ENCODE measurements at places on chromosomes 2 and 18.

DNA sequence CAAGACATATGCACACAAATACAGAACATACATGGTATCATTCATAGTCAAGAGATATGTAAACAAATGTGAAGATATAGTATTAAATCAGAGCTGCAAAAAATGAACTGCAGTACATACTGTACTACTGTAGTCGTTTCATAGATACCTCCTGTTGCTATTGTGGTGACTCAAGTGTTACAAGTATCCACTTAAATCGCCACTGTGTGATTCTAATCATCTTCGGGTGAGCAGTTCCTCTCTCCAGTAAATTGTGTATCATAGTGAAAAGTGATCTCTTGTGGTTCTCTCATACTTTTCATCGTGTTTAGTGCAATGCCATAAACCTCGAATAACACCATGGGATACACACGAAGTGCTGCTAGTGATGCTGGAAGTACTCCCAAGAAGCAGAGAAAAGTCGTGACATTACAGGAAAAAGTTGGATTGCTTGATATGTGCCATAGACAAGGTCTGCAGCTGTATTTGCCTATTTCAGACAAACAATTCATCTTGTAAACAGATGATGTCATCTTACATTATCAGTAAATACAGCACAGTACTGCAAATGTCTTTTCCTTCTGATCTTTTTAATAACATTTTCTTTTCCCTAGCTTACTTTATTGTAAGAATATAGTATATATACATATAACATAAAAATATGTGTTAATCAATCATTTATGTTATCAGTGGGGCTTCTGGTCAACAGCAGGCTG, 222.2 kb downstream of the BCL11A start:
- DNase-seq = no peak

DNA sequence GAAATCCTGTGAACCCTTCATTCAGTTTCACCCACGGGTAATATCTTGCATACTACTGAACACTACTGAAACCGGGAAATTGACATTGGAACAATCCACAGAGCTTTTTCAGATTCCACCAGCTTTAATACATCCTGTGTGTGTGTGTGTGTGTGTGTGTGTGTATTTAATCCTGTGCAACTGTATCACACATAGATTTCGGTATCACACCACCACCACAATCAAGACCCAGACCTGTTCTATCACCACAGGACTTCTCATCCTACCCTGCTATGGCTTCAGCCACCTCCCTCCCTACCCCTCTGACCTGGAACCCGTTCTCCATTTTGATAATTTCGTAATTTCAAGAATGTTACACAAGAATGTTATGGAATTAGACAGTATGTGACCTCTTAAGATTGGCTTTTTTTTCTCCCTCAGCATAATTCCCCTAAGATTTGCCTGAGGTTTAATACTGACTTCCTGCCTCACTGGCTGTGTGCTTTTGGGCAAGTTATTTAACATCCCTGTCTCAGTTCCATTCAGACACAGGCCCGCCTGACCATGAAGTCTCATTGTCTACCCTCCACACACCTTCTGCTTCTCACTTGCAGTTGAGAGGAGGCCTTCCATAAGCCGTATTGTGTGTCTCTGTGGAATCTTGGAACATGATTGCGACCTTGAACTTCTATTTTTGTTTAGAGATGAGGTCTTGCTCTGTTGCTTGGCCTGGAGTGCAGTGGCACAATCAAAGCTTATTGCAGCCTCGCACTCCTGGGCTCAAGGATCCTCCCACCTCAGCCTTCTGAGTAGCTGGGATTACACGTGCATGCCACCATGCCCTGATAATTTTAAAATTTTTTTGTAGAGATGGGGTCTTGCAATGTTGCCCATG, 14.4 kb upstream of the TMEM131 start:
- DNase-seq = no peak

DNA sequence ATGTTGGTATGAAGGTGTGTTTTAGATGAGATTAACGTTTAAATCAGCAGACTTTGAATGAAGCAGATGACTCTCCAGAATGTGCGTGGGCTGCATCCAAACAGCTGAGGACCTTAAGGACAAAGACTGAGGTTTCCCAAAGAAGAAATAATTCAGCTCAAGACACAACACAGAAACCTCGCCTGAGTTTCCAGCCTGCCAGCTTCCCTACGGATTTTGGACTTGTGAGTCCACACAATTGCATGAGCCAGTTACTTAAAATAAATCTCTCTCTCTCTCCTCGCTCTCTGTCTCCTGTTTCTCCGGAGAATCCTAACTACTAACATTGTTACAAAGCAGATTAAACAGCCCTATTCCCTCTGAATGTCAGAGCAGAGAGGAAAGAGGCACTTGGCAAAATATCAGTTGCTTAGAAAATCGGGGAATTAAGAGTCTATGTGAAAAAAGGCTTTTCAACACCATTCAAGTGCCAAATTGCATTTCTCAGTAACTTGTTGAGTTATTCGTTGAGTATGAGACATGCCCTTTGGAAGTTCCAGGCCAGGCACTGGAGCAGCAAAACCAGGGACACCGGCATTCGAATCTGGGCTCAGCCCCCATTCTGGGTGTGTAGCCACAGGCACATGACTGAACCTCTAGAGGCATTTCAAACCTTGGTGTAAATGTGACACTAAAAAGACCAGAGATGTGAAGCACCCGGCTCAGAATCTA, 174.6 kb upstream of the PID1 start:
- no peak for DNase-seq

DNA sequence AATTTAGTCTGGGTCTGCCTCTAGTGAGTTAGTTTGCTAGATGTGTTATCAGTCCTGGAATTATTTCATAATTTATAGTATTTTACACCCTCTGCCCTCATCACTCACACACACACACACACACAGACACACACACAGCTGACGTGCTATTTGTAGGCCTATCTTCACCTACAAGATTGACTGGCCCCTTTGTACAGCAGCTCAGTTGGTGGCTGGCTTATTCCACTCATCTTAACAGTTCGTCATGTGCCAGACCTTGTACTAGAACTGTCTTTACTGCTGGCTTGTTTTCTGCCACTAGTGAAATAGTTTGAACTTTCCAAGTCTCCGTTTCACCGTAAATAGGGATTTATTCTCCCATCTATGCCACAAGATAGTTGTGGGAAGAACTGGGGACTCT, 21.3 kb downstream of the CENPO start:
- DNase-seq = no peak

DNA sequence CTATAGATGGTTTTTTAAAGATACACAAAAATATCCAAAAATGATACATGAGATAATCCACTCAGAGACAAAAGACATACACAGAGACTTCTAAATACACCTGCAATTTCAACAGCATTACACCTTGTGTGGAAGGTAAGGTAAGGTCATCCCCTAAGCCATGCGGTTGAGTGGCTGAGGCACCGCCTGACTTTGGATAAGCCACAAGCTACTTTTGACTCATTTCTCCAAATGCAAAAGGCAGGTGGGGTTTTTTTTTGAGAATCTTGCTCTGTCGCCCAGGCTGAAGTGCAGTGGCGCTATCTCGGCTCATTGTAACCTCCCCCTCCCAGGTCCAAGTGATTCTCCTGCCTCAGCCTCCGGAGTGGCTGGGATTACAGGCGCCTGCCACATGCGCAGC, 13.1 kb downstream of the AP1S3 start:
- no peak for DNase-seq
